Activated CD8-positive, alpha-beta T cell treated with anti-CD3 and anti-CD28 coated beads, Interleukin-2, amount 10 ng/mL, durations not matched to agents 7 days and 5 days (primary cell): ENCODE measurements at places on chromosomes 7 and 10. TPM values are rescaled to one million over a fixed set of nuclear protein-coding genes. Genes with fewer than 3 reads are reported as not detected.

Gene FGFR2
- not detected for total RNA-seq

Gene EVX1
- not detected for total RNA-seq

Gene CABCOCO1
- not detected for total RNA-seq

GRCh38 chr7:123715198-123715597 is 33.6 kb downstream of the WASL start:
- no peak for DNase-seq

DNA sequence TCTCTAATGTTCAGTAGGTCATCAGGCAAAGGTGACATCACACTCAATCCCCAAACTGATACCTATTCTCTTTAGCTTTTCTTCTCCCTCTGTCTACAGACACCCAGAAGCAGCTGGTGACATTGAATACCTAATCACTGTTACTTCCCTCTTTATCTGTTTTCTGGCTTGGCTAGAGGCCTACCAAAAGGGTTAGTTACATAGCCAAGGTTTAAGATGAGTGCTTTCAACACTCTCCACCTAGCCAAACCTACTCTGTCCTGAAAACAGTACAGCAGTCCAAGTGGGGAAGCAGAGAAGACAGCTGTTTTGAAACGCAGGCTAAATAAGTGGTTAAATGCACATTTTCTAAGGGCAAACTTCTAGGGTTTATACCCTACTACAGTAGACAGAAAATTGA is 39.4 kb downstream of the CCNJ start:
- no peak for DNase-seq

GRCh38 chr10:13470270-13470669 is 58.5 kb downstream of the BEND7 start:
- DNase-seq, result no peak

DNA sequence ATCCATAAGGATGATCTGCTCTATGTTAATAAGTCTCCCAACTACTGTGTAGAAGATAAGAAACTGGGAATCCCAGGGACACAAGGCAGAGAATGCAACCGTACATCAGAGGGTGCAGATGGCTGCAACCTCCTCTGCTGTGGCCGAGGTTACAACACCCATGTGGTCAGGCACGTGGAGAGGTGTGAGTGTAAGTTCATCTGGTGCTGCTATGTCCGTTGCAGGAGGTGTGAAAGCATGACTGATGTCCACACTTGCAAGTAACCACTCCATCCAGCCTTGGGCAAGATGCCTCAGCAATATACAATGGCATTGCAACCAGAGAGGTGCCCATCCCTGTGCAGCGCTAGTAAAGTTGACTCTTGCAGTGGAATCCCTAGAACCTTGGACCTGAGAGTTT is 10.3 kb downstream of the WNT16 start:
- no peak for DNase-seq

DNA sequence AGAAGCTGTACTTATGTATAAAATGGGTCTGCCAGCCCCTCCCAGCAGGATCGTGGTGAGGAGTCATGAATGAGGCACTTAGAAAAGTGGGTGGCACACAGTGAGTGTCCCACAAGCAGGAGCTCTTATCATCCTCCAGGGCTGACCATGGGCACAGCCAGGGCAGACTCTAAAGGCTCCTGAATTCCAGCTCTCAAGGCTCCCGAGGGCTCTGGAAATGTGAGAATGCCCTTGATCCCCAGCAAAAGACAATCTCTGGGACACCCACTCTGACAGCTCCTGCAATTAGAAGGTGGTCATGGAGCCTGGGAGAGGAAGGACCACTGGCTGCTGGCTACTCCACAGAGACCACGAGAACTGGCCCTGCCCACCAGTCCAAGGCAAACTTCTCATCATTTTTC is 1.6 kb downstream of the VSTM4 start:
- no peak for DNase-seq
